ENCODE measurements at places on chromosomes 11 and 22.
A peak's percentile ranks its signal among the peaks of the same experiment; 100 is the strongest.

GRCh38 chr11:9701799-9702198, 37.9 kb downstream of the SWAP70 start:
- DNase-seq = no peak

DNA sequence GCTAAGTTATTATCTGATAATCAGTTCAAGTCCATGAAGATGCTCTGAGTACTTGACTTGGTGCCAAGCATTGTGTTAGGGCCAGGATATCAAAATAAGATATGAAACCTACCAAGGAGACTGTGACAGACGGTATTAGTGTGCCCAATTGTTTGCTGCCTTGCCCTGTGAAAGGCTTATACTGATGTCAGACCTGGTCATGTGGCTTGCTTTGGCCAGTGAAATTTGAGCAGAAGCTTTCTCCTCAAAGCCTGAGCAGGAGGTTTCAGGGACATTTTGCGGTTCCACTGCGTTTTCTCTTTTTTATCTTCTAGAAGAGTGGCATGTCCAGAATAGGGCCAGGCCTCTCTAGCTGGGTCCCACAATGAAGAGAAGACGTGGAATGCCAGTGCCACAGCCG, 15.8 kb upstream of the PKNOX2 start:
- no peak for DNase-seq

- DNase-seq = no peak
Observed at GRCh38 chr22:36955691-36956090, 42.3 kb downstream of the CSF2RB start.

DNA sequence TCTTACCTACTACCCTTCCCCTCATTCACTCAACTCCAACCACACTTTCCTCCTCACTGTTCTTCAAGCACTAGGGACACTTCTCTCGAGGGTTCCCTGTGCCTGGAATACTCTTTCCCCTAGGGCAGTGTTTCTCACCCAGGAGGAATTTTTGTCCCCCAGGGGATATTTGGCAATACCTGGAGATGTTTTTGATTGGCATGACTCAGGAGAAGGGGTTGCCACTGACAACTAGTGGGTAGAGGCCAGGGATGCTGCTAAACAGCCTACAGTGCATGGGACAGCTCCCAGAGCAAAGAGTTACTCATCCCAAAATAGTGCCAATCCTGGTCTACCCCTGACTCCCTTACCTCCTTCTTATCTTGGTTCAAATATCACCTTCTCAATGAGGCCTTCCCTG, 40.0 kb downstream of the BTG4 start:
- no peak for DNase-seq

- no peak for DNase-seq
Observed at GRCh38 chr11:47060807-47061206, 115.9 kb downstream of the ARFGAP2 start.

DNA sequence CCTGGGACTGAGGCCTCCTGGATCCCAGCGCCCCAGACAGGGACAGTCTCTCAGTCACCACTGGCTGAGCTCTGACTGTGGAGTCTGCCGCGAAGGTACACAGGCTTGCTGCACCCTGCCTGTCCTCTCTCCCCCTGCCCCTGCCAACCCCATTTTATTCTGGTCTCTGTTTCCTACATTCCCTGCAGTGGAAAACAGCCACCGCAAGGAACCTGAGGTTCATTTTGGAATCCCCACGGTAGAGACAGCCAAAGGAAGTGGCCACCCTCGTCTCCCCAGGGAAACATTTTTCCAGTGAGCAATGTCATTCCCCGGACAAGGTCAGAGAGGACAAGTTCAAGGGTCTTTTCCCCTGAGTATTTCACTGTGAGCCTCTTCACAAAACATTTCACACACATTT, 56.6 kb downstream of the FBXO7 start:
- DNase-seq = no peak

GRCh38 chr11:94151903-94152677, 23.4 kb downstream of the PANX1 start:
- no peak for DNase-seq

GRCh38 chr11:134856056-134856971, 444.3 kb upstream of the B3GAT1 start:
- no peak for DNase-seq

DNA sequence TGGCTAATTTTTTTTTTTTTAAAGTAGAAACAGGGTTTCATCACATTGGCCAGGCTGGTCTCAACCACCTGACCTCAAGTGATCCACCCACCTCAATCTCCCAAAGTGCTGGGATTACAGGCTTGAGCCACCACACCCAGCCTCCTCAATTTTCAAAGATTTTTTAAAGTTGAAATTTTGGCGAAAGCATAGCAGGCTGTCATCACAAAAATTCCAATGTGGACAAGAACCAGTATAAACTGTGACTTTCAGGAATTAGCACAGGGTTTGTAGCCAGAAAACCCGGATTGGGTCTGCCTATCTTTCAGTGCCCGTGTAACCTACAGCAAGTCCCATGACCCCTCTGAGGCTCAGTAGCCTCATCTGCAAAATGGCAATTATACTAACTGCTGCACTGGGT, 80.2 kb downstream of the SGSM3 start:
- DNase-seq = no peak

DNA sequence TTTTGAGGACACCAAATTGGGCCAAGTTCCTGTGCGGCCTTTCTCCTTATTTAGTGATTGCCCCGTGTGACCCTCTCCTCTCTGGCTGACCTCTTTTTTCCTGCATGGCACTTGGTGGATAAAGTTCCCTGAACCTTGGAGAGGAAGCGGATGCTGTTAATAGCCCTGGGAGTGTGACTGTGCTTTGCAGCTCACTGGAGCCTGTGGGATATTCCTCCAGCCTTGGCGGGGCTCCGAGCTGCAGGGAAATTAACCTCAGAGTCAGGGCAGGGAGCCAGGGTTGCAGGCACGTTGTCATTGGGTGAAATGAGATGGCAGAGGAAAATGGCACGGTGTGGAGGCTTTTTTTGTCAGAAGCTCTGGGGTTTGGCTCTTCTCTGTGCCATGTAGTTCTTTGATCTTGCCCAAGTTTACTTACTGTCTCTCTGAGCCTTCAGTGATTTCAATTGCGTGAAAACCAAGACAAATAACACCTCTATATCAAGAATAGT, 965 bp downstream of the OR9Q1 start:
- no peak for DNase-seq

GRCh38 chr11:10317776-10318526, 13.1 kb downstream of the ADM start:
- DNase-seq = no peak

DNA sequence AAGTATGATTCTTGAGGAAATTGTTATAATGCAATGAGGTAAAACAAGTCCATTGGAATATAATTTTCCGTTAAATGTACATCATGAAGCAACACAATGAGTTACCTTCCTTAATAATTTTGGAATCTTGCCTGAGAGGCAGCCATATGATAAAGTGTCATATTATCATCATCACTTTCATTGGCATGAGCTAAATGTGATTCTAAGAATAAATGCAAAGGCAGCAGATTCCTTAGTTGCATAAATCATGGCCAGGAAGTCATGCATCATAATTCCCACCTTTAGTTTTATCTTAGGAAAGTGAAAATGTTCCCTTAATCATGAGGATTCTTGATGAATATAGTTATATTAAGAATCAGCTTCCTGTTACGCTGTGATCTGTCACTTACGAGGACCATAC, 14.2 kb upstream of the MMP1 start:
- DNase-seq = no peak

DNA sequence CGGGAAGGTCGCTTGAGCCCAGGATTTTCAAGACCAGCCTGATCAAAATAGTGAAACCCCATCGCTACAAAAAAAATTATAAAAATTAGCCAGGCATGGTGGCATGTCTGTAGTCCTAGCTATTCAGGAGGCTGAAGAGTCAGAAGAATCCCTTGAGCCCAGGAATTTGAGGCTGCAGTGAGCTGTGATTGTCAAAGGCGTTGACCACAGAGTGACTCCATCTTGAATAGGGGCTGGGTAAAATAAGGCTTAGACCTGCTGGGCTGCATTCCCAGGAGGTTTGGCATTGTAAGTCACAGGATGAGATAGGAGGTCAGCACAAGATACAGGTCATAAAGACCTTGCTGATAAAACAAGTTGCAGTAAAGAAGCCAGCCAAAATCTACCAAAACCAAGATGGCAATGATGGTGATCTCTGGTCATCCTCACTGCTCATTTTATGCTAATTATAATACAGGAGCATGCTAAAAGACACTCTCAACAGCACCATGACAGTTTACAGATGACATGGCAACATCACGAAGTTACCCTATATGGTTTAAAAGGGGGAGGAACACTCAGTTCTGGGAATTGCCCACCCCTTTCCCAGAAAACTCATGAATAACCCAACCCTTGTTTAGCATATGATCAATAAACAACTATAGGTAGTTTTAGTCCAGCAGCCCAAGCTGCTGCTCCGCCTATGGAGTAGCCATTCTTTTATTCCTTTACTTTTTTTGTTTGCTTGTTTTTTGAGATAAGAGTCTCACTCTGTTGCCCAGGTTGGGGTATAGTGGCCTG, 2.8 kb upstream of the RDX start:
- no peak for DNase-seq

GRCh38 chr11:119316729-119317591, at the start of gene MCAM:
TSS of gene MCAM (minus strand) at chr11:119317130. CDS start at chr11:119317101, 29 bp downstream.
- peak; percentile 33 for DNase-seq

GRCh38 chr11:86800076-86800959, at the start of gene PRSS23:
TSS of gene PRSS23 (plus strand) at chr11:86800542. CDS start at chr11:86807644, 7,102 bp downstream.
- peak; percentile 69 for DNase-seq

DNA sequence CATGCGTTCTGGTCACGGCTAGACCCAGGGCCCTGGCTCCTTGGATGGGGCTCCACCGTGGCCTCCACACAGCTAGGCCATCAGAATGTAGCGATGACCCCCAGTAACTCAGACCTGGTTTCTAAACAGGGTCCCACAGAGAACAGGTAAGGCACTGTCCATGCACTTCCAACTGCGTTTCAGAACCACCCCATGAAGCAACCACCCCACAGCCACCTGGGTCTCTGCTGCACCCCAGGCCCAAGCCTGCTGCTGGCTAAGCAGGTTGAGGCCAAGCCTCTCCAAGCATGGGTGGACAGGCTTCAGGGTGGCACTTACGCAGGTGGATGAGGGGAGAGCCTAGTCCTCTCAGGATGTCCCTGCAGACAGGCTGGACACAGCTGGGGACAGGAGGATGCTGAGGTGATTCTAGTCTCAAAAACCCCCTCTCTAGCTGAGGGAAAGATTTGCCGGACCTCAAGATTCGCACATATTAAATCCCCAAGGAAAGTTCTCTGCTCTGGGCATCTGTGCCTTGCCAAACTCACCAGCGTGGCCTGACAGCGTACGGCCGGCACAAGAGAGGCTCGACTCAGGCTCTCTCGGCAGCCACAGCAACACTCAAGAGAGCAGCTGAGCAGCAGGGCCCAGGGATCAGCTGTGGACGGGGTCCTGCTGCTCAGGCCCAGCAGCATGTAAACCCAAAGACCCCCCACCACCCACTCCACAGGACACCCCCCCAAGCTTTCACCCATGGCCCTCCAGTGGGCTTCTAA, 141.6 kb downstream of the CRYBB2 start:
- DNase-seq = no peak

- DNase-seq = no peak
Observed at GRCh38 chr22:22141771-22142591, 102.6 kb upstream of the VPREB1 start.

- no peak for DNase-seq
Observed at GRCh38 chr11:69648679-69649575, 8.0 kb downstream of the CCND1 start.

DNA sequence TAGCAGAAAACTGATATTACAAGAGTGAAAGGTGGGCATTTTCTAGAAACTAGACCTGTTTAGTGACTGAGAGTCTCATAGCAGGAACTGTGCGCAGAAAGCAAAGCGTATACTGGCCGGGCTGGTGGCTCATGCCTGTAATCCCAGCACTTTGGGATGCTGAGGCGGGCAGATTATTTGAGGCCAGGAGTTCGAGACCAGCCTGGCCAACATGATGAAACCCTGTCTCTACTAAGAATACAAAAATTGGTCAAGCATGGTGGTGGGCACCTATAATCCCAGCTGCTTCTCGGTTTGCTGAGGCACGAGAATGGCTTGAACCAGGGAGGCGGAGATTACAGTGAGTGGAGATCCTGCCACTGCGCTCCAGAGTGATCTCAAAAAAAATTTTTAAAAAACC, 1.8 kb upstream of the NUP98 start:
- DNase-seq = no peak

DNA sequence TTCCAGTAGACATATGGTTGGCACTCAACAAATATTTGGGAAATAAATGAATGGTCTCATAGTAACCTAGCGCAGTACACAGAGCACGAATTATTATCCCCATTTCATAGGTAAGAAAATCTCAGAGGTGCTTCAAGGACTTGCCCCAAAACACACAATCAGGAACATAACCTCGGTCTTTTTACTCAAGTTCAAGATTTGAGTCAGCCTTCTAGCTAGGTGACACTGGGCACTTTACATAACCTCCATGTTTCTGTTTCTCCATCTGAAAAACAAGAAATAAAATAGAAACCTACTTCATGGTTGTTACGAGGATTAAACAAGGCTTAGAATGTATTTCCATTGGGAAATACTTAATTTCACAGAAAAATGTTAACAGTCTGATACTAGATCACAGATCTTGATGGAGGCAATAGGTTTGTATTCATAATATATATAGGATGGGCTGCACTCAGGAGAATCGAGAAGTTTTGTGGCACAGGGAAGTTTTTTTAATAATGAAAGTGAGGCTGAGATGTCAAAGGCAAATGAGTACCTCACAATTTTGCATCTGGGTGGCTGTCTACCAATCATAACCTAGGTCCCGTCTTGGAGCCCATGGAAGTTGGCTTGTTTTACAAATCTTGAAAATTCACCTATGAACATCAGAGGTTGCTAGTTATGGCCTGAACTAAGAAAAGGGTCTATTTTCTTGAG, 147.4 kb upstream of the ZC3H12C start:
- no peak for DNase-seq

GRCh38 chr22:23158516-23159290, 13.4 kb downstream of the RAB36 start:
- DNase-seq = peak; percentile 7

- DNase-seq = no peak
Observed at GRCh38 chr22:38021206-38021605, 36.0 kb upstream of the PICK1 start.

DNA sequence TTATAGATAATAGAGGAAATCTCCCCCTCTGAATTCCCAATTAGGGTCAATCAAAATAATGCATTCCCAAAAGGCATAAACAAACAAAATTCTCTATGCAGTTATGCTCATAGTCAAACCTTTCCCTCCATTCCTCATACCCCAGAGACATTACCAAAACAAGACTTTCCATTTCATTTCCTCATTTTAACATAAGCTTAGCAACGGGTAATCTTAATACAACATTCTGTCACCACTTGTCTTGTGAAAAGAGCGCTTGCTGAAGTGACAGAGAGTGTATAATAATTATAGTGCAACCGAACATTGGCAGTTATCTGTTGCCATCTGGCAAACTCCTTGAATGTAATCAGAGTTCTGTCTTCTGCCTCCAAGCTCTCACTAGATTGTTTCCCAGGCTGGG, 1.2 kb upstream of the SLN start:
- no peak for DNase-seq

- no peak for DNase-seq
Observed at GRCh38 chr22:28977060-28977459, 84.6 kb downstream of the C22orf31 start.

All from NCI-H2081 (cell line).